Hematopoietic multipotent progenitor cell treated with erythropoietin and hydrocortisone succinate and interleukin-3 and kit ligand, for 15 days (in vitro differentiated cells): ENCODE measurements at places on chromosomes 13 and 19.

GRCh38 chr19:33205531-33206260, 11.6 kb downstream of the LRP3 start:
- DNase-seq: no peak

DNA sequence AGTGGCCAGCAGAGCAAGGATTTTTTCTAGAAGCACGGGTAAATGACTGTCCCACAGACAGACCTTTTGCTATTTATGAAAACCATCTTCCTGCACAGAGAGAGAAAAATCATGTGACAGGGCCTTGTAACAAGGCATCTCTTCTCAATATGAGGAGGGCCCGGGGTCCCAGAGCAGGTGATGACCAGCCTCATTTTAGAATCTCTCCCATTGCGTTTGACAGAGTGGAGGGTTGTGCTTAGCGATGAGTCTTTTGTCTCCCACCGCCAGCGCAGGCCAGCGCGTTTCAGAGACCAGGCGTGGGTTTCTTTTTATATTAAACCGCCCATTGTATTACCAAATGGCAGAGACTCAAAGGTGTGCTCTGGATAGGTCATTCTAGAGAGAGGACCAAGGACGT, 97.4 kb upstream of the UBL3 start:
- no peak for DNase-seq

DNA sequence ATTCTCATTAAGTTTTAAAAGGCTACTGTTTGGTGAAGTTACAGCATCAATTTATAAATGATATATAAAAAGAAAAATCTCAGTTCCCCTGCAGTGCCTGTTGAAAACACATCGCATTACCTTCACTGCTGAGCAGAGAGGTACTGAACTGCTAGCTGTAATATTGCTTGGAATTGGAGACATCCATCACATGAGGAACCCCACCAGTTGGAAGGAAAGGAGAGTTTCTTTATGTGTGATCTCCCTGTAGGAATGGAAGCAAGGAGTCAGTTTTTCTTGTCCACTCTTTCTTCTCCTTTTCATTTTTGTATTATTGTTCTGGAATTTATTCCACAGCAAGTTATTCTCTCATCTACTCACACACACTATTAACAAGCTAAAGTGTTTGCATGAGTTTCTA, 1586.0 kb upstream of the PRR20A start:
- DNase-seq: no peak

DNA sequence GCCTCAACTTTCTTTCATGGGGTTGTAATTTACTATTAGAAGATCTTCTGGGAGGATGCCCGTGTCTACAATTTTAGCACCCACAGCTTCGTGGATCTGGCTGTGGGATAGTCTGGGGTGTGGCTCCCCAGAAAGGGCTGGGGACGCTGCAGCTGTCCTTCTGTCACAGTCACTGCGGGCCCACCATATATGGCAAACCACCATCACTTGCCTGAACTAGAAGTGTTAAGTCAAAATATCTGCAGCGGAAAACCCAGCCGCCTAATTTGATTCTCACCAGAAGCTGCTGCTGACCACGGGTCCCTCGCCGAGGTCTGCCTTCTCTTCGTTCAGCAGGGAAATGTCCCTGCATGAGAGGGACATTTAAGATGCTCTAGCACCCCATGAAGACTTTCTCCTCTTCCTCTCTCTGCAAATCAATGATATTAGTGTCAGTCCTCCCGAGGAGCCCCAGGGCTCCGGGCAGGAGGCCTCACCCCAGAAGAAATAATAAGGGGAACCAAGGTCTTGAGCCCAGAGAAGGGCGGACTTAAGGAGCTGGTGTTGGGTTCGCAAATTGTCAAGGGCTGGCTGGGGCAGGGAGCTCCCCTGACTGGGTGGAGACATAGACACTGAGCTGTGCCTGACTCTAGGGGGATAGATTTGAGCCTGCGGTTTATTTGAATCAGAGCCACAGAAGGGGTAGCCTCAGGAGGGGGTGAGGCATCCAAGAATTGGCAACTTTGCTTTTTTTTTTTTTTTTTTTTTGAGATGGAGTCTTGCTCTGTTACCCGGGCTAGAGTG, 3.0 kb upstream of the MATK start:
- no peak for DNase-seq

DNA sequence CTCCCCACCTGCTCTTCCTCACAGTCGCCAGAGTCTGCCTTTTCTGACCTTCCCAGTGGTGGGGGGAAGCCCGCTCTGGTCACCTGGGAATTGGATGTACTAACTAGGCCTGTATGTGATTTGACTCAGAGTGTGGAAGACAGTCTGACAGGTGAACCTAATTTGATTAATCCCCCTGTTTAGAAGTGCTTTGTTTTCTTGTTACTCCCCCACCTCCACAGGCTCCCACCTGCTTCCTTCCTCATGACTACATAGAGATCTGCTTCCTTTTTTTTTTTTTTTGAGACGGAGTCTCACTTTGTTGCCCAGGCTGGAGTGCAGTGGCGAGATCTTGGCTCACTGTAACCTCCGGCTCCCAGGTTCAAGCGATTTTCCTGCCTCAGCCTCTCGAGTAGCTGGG, 44.0 kb downstream of the COG3 start:
- DNase-seq: no peak

- DNase-seq: no peak
These were observed 404.5 kb downstream of the KCTD12 start for GRCh38 chr13:76481738-76482137.

GRCh38 chr19:45463241-45463640, 4.6 kb upstream of the FOSB start:
- DNase-seq: no peak

DNA sequence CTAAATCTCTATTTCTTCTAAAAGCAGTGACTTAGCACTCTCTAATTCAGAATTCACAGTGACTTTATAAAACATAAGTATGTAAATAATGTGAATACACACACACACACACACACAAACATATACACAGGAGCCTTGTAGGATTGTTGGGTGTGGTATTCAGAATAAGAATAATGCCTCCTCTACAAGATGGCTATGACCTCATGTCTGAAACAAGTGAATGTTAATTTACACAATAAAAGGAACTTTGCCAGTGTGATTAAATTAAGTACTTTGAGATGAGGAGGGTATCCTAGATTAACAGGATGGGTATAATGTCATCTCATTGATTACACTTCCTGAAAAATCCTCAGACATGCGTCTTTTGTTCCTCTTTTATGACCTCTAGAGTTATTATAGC, 234.6 kb downstream of the SLITRK6 start:
- no peak for DNase-seq

DNA sequence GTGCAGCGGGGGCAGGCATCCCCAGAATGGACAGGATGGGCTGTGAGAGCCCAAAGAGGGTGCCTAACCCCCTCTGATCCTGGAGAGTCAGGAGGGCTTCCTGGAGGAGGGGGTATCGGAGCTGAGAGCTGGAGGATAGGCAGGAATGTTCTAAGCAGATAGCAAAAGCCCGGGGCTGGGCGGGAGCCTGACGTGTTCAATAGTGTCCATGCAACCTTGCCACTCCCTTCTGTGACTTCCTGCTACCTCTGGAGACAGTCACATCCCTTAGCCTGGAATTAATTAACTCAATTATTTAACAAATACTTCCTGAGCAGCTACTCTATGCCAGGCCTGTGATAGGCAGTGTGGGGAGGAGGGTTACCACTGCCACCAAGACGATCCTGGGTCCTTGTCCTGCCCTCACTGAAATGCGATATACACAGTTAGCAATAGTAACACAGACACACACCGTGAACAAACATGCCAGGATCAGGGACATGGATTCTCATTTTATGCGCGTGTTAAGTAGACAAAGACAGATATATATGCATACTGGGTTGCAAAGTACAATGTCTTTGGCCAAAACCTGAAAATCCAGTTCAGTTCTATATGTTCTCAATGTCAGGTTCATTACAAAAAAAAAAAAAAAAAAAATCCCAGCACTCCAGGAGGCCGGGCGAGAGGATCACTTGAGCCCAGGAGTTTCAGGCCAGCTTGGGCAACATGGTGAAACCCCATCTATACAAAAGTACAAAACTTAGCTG, 10.7 kb downstream of the AP2S1 start:
- no peak for DNase-seq

GRCh38 chr19:1312767-1313694, 27.4 kb downstream of the EFNA2 start:
- no peak for DNase-seq

DNA sequence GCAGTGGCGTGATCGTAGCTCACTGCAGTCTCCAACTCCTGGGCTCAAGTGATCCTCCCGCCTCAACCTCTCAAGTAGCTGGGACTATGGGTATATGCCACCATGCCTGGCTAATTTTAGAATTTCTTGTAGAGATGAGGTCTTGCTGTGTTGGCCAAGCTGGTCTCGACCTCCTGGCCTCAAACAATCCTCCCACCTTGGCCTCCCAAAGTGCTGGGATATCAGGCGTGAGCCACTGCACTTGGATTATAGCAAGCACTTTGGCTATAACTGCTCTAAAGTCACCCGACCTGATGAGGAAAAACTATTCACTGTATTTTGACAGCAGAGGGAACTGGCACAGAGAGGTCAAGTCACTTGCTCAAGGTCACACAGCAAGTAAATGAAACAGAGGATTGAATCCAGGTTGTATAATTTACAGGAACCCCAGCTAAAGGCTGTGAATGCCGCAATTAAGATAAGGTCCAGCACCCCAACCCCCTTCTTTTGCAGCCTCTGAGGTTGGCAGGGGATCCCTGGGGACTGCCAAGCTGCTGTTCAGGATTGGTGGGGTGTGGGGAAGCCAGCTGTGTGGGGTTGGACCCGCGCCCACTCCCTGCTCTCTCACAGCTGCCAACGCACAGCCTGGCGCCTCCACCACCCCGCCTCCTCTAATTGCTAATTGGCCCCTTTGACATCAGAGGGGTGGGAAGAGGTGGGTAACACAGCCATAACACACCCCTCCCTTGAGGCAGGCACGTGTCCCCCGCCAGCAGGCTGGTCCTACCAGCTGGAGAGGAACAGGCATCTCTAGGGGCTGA, 6.0 kb downstream of the TMIGD2 start:
- DNase-seq: no peak

GRCh38 chr13:29143847-29144246, 323.7 kb downstream of the MTUS2 start:
- no peak for DNase-seq

- no peak for DNase-seq
These were observed 8.0 kb downstream of the ZNF551 start for GRCh38 chr19:57689750-57690149.

DNA sequence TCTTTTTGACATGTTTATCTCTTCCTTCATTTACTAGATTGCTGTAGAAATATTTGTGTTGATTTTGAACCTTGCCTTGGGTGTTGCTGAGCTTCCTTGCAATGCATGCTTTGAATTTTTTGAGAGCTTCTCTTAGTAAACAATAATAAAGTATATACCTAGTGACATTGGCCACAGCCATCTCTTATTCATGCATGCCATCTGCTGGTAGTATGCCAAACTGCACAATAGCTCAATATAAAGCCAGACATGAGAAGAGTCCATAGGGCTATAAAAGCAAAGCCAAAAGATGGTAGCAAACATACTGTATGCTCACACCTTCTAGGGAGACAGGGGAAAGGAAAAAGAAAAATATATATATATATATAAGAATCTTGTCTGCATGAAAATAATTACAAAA, 18.9 kb upstream of the ZSCAN5A start:
- DNase-seq: peak; percentile 84

GRCh38 chr19:12278713-12279112, 16.0 kb downstream of the ZNF44 start:
- DNase-seq: no peak

- DNase-seq: no peak
These were observed 394.3 kb downstream of the PCDH17 start for GRCh38 chr13:58025821-58026220.

DNA sequence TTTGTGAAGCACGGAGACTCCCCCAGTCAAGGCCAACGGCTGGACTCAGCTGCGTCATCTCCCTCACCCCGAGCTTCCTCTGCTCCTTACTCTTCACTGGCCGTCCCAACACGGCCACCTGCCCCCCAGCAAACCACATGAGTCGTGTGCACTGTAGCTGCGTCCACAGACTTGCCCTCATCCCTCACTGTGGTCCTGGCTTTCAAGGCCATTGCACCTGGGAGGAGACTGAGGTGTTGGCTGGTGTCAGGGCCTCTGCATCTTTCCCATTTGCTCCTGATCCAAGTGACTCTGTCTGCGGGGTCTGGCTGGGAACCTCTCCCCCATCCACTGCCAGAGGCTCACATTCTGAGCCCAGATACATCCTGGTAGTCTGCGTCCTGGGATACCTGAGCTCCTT, 11.5 kb downstream of the PLPP2 start:
- DNase-seq: no peak

DNA sequence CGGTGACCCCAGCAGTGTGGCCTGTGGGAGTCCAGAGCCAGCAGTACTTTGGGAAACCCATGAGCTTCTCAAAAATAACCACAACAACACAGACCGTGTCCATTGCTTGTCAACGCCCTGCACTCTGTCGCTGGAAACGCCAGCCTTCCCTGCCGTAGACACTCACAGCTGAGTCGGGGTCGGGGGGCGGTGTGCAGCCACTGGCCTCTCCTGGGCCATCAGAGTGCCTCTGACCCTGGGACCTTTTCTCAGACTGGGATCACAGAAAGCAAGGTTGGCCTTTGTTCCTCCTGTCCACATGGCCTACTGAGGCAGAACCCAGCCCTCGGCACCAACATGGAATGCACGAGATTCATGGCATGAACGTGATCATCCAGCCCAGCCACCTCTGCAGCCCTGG, 95.7 kb downstream of the TUBA3C start:
- no peak for DNase-seq

DNA sequence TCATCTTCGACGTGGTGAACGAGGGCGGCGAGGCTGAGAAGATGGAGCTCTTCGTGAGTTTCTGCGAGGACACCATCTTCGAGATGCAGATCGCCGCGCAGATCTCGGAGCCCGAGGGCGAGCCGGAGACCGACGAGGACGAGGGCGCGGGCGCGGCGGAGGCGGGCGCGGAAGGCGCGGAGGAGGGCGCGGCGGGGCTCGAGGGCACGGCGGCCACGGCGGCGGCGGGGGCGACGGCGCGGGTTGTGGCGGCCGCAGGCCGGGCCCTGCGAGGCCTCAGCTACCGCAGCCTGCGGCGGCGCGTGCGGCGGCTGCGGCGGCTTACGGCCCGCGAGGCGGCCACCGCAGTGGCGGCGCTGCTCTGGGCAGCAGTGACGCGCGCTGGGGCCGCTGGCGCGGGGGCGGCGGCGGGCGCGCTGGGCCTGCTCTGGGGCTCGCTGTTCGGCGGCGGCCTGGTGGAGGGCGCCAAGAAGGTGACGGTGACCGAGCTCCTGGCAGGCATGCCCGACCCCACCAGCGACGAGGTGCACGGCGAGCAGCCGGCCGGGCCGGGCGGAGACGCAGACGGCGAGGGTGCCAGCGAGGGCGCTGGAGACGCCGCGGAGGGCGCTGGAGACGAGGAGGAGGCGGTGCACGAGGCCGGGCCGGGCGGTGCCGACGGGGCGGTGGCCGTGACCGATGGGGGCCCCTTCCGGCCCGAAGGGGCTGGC, 52.6 kb downstream of the MAP4K1 start:
- DNase-seq: no peak

GRCh38 chr19:38329651-38330050, 6.0 kb upstream of the CATSPERG start:
- DNase-seq: no peak

DNA sequence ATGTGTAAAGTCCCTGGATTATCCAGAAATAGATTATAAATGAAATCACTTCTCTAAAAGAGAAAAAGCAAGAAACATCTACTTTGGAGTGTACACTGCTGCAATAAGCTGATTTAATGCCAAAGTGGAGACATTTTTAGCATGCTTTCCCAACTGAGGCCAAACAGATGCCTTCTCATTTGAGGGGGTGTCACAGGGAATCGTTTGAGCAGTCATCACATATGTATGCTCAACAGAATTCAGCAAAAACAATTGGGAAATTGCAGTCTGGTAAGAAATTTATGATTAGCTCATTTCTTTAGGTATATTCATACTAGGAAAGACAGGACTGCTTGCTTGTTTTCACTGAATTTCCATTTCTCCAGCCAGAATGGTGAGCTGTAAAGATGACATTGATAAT, 27.3 kb upstream of the TPP2 start:
- DNase-seq: no peak
